ENCODE measurements at places on chromosomes 6 and 20.

- DNase-seq: no peak
Measured at GRCh38 chr20:37228082-37228481, 33.5 kb downstream of the GHRH start.

- DNase-seq: no peak
Measured at GRCh38 chr6:154386848-154387717, 30.5 kb upstream of the IPCEF1 start.

GRCh38 chr20:44018942-44019637 is 104.4 kb downstream of the TOX2 start:
- no peak for DNase-seq

DNA sequence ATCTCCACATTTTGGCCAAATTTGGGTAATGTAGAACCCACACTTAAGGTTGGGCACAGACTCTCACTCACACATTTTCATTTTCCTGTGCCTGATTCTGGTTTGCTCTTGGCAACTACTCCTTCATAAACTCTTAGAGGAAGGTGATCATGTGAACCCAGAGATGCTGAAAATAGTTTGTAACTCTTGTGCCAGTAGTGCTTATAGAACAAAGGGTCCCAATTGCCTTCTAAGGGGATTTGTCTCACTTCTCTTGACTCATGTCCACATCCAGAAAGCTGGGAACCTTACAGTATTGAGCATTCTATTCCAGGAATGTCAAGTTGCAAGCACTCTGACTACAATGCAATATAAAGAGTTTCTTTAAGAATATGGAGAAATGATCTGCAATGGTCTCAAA is 62.0 kb upstream of the TASP1 start:
- DNase-seq: no peak

GRCh38 chr20:19347943-19348456 is 135.6 kb downstream of the SLC24A3 start:
- DNase-seq: no peak

DNA sequence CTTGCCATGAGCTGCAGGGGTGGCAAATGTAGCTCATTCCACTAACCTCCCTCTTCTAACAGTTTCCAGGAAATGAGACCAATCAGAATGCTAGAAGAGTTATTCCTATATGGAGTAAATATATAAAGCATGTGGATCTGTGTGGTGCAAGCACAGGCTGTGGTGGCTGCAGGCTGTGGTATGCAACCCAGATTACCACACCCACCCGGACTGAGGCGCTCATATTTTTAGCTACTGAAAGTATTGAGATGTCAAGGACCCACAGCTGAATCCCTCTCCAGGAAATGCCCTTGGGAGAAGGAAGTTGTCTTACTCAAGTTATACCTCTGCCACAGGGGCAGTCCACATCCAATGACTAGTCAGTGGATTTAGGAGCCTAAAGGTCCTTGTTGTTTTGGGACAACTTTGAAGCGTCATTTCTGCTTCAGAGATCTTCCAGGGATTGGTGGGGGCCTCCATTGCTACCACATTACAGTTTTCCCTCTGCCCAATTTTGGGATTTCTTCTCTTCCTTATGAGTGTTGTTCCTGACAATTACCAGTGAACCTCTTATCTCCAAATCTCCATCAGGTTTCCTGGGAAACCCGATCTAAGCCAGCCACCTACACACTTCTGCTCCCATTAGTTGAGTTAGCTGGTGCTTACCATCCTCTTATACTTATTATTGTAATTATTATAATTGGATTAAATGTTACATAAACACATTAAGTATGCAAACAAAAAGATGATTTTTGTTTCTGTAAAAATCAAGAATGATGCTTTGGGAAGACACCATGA is 12.1 kb upstream of the REPS1 start:
- peak; percentile 43 for DNase-seq

- no peak for DNase-seq
Measured at GRCh38 chr6:158645064-158646022, 800 bp upstream of the DYNLT1 start.
